Stimulated activated CD4-positive, alpha-beta T cell treated with anti-CD3 and anti-CD28 coated beads, Interleukin-4, amount 100 ng/mL, for 1 hour (primary cell): ENCODE measurements at places on chromosomes 2 and 18.

GRCh38 chr18:4181086-4181485 lies 274.0 kb downstream of the DLGAP1 start:
- DNase-seq, result no peak

- DNase-seq, result no peak
Observed at GRCh38 chr2:191878548-191879279, 31.8 kb upstream of the CAVIN2 start.

- no peak for DNase-seq
Observed at GRCh38 chr18:57834616-57835015, 31.5 kb upstream of the ATP8B1 start.

GRCh38 chr2:204109681-204110080 lies 173.1 kb downstream of the ICOS start:
- DNase-seq, result no peak

DNA sequence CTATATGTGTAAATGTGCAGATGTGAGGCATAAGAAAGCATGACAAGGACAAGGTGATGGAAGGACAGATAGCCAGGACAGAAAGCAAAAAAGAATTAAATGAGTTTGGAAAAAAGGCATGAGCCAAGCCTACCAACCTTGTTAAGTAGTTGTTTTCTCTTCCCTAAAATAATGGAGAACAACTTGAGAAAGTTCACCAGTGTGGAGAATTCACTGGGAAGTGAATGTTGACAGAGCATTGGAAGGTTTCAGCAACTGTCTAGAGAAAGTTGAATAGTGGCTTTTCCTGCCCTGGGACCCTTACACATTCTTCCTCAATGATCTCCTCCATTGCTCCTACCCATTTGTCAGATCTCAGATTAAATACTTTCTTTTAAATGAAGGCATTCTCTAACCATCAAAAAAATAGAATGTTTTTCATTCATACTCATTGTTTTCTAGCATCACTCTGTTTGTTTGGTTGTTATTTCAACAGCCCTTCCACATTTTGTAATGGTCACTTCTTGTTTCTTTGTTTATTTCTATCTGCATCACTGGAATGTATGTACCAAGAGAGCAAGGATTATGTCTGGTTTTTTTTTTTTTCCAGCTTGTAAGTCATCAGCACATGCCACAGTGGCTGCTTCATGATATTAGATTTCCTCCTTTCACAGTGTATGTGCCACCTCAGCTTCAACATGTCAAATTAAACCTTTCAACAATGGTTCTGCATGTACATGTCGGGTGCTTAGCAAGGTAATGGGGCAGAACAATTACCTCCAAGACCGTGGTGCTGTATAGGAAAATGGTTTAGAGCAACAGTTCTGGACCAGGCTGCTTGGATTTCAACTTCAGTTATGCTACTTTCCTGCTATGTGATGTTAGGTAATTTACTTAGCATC lies 586.0 kb upstream of the VRK2 start:
- no peak for DNase-seq

GRCh38 chr2:160570376-160570775 lies 76.8 kb upstream of the RBMS1 start:
- no peak for DNase-seq

- DNase-seq, result no peak
Observed at GRCh38 chr2:215727507-215728503, 285.5 kb downstream of the MREG start.

GRCh38 chr2:38991899-38992298 lies 102.2 kb downstream of the ARHGEF33 start:
- DNase-seq, result no peak

- no peak for DNase-seq
Observed at GRCh38 chr18:49764032-49764431, 49.3 kb downstream of the ACAA2 start.

GRCh38 chr2:233912691-233913423 lies 4.3 kb upstream of the TRPM8 start:
- DNase-seq, result peak; percentile 12

GRCh38 chr2:105262651-105263091 lies 21.1 kb downstream of the GPR45 start:
- no peak for DNase-seq

GRCh38 chr2:214064471-214064870 lies 346.4 kb upstream of the VWC2L start:
- no peak for DNase-seq

DNA sequence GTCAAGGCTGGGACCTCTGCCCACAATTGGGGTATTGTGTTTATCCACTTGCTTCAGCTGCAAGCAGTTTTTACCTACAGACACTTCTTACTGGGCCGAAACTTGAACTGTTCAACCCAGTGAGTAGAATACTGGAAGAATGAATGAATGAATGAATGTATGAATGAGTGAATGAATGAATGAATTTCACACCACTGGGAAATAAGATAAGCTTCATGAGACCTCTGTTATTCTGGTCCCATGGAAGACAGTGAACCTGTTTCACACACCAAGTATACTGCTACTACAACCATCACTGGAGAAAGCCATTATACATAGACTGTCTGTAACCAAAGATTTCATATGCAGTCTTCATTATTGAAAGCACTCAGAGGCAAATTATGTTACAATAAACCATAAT lies 295.0 kb upstream of the GULP1 start:
- no peak for DNase-seq

DNA sequence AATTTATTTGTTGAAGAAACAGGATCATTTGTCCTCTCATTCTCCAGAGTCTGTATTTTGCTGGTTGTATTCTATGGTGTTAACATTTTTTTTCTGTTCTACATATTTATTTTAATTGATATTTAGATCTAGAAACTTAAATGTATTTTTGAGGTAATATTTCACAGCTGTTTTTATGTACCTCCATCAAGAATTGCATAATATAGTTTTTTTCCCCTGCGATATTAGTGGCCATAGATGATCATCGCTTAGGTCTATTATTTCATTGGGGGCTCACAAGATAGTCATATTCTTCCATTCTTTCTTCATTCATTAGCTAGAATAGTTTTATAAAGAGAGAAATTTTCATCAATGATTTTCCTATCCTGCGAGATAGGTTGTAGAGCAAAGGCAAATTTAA lies 89.3 kb downstream of the PARD3B start:
- DNase-seq, result no peak

DNA sequence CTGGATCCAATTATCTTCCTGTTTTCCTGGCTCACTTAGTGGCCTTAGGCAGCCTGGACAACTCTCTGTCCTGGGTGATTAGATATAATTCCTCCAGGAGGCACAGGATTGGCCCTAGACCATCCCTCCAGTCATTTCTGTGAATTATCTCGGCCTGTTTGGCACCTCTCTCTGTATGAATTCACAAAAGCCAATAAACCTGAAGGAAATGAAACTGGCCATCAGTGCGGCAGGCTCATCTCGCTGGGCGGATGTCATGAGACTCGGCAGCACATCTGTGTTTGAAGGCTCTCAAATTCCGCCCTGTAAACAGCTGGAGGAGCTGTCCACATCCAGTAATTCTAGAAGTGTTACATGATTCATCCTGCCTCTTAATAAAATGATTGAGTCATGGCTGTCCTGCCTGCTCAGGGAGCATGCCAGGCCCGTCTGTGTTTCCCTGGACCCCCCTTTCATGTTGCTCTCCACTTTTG lies 38.6 kb downstream of the ACOXL start:
- DNase-seq, result no peak

- no peak for DNase-seq
Observed at GRCh38 chr18:6017171-6017570, 121.8 kb upstream of the TMEM200C start.

- peak; percentile 30 for DNase-seq
Observed at GRCh38 chr2:10329880-10330699, 27.4 kb downstream of the HPCAL1 start.

DNA sequence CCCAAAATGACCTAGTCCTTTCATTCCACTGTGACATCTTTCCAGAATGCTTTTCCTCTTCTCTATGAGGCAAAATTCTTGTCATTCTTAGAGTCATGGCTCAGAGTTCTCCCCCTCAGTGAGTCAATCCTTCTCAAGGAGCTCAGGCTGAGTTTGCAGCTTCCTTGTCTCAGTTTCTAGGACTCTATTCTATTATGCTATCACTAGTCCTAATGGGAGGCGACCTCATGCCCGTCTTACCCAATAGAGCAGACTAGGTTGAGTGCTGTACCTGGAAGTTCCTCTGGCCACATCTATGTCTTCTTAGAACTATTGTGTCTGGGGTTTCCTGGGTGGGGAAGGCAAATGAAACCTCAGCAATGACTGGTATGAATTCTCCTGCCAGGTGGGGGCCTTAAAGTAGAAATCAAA lies 51.5 kb downstream of the HAUS1 start:
- DNase-seq, result peak; percentile 15

GRCh38 chr2:168326572-168326971 lies 79.2 kb upstream of the STK39 start:
- no peak for DNase-seq

DNA sequence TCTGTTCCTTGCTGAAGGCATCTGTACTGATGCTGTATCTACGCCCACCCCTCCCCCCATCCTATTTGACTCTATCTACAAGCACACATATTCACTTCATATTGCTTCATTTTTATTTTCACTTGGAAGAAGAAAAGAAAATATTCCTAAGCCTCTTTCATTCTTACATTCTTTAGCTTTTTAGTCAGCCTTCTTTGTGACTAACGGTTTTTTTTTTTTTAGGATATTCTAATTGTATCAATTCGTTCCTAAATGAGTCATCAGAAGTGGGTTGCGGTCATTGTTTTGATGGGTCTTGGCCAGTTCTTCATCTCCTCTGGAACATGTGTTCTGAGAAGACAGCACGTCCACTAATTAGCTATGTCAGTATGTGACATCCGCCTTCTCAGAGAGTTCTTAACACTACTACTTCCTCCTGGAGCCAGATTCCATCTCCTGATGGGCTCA lies 88.7 kb downstream of the MYO1B start:
- DNase-seq, result no peak

DNA sequence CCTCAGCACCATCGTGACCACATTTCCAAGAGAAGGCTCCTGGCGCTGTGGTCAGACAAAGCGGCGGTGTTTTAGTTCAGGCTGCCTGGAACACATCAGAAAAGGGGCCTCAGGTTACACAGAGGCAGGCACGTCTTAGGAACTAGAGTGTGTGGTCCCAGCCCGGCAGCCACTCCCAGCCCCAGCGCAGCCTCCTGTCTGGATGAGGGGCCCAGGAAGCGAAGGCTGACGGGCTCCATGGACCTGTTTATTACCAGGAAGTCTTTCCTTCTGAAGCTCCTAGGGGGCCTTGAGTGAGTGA lies 10.0 kb upstream of the GPR55 start:
- DNase-seq, result no peak

- no peak for DNase-seq
Observed at GRCh38 chr2:142515493-142515892, 362.0 kb upstream of the KYNU start.

DNA sequence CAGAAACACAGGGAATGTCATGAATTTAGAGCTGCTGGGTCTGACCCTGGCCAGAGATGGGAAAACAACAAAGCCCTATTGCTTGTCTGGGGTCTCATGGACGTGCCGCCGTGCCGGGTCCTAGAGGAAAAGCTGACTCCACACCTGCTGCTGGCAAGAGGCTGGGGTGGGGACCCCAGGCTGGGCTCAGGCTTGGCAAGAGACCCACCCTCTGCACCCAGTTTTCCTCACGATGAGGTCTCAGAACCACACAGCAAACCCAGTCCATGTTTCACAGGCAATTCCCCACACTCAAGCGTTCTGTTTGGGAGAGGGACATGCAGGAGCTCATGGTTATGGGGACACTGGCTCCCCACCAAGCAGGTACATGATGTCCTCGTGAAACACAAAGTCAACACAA lies 367.3 kb upstream of the SALL3 start:
- DNase-seq, result no peak

DNA sequence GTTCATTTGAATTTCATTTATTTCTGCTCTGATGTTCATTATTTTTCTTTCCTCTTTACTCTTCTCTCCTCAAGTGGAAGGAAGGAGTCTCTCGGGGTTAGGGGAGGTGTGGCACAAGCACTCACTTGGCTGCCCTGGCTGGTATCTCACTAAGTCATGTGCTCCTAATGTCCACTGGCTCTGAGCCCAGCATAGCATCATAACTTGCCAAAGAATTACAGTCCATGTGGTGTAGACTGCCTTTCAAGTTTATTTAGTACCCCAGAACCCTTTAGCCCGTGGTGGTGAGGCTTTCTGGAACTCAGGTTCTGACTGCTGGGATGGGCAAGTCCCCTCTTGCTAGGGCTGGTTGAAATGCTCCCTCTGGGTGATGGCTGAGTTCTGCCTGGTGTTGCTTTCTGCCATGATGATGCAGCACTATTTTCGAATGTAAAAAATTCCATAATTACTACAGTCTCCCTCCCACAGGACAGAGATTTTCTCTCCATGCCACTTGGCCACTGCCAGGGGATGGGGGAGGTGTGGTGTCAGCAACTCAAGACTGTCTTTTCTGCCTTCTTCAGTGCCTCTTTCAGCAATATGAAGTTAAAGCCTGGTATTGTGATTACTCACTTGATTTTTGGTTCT lies 22.2 kb downstream of the SPAG16 start:
- no peak for DNase-seq

GRCh38 chr18:4146797-4147196 lies 308.3 kb downstream of the DLGAP1 start:
- DNase-seq, result no peak

GRCh38 chr2:190996338-190996946 lies 17.5 kb downstream of the STAT1 start:
- no peak for DNase-seq

DNA sequence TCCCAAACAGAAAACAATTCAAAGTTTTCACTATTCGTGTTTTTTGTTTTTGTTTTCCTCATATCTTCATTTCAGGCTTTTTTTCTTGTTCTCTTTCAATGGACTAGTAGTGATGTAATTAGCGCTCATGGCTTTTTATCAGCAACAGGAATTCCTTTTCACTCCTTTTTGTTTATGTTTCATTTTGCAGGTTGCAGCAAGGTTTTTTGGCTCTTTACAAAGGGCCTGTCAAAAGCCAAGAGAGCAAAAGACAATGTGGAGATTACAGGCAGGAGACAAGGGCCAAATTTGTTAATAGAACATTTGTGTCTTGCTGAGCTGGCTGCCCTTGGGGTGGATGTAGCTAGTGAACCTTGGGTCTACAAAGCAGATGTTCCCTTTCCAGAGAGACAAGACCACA lies 467.4 kb upstream of the CDH20 start:
- DNase-seq, result no peak

- DNase-seq, result no peak
Observed at GRCh38 chr2:218291318-218292047, 820 bp downstream of the TMBIM1 start.

DNA sequence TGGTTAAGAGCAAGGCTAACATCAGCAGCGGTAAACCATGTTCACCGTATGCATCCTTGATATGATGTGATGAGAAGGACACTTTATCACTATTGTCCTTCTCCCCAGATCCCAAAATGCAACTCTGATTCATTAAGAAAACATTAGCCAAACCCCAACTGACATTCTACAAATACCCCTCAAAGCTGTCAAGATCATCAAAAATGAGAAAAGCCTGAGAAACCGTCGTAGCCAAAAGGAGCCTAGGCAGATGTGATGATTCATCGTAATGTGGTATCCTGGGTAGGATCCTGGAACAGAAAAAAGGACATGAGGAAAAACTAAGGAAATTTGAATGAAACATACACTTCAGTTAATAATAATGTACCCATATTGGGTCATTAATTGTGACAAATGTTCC lies 67.3 kb upstream of the ST6GAL2 start:
- no peak for DNase-seq

GRCh38 chr2:15047184-15047583 lies 414.7 kb downstream of the LRATD1 start:
- no peak for DNase-seq
